ENCODE measurements at places on chromosomes 3 and 15.
A peak's percentile ranks its signal among the peaks of the same experiment; 100 is the strongest.

GRCh38 chr15:59590027-59590426, 21.6 kb upstream of the GCNT3 start:
- no peak for DNase-seq

DNA sequence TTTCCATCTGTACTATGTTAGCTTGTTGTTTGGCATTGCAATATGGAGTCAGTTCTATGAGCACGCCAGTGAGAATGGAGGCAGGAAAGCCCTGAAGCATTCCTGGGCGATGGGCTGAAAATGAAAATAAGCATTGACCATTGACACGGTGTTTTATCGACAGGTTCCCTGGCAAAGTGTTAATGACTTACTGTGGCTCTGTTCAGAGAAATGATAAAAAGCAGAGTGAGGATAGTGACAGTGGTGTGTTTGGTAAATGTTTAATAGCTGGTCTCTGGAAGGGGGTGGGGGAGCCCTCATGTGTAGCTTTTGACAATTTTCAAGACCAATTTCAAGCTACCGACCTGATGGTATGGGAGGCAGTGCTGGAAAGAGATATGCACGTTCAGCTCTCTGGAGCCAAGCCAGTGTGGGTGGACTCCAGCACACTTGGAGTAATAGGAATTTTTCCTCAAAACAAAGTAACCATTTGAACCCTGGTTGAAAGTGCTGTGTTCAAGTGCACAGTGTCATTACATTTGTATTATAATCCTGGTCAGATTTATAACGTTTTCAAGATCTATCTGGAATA, 341.7 kb upstream of the ROBO2 start:
- no peak for DNase-seq

- no peak for DNase-seq
Measured at GRCh38 chr3:38480930-38481329, 15.2 kb upstream of the EXOG start.

DNA sequence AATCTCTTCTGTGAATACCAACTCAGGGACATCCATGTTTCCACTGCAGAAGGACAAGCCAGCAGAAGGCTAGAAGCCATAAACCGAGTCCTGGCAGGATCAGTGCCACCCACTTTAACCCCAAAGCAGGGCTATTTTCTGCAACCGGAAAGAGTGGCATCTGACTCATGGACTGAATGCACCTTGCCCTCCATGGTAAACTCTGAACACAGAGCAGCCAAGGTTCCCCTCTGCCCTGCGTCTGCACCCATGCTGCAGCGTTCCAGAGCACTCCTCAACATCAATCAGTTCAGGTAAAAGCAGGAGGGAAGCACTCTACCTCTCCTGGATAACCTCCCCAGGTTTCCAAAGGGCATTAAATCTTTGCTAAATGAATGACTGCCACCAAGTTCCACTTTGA, 801 bp upstream of the NGRN start:
- DNase-seq = peak; percentile 77

DNA sequence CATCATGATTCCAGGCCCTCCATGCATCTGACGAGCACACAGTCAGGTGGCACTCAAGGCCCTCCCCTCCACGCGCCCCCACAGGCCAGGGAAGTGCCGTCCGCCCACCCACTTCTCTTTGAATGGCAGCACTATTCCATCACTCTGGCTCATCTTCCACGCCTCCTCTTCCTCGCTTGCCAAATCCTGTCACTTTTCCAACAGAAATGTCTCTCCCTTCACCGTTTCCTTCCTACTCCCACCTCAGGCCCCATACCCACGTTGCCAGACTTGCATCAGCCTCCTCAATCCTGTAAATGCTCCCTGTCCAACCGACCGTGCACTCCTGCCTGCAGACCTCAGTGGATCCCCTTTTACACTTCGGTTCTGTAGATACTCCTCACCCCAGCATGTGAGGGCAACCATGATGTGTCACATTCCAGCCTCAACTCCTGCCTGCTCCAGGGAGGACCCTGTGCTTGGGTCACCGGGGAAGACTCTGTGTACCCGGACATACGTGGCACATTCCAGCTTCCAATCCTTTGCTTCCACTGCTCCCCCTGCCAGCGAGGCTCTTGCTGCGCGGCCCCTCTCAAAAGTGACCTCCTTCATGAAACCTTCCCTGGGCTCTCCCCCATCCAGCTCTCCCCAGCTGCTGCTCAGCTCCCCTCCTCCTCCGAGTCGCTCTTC, 29.6 kb downstream of the ADCY5 start:
- no peak for DNase-seq

DNA sequence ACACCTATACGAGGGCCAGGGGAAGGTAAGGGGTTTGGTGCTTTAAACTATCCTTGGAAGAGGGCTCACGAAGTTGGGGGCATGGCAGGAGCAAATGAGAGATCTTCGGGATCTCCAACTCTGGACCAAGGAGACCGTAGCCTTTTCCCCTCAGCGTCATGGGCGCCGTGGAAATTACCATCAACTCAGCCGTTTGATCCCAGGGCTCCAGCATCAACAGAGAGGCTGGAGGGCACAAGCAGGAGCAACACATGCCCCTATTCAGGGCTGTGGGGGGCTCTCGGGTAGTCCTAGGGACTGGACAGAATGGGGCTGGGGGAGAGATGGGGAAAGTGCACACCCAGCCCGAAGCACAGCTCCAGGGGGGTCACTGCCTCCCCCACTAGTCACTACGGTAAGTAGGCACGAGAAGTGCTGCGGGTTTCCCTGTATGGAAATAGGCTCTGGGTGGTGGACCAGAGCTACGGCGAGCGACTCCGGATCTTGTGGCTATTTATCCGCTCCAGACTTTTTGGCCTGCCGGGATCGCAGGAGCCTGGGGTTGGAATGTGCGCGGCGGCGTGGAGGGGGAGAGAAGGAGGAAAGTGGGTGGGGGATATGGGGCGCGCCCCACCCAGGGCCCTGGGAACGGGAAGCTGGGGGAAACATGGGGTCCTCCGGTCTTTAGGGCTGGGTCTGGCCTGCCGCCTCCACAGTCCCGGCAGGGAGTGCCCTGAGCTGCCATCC, 539 bp upstream of the LAMB2 start:
- peak; percentile 85 for DNase-seq

DNA sequence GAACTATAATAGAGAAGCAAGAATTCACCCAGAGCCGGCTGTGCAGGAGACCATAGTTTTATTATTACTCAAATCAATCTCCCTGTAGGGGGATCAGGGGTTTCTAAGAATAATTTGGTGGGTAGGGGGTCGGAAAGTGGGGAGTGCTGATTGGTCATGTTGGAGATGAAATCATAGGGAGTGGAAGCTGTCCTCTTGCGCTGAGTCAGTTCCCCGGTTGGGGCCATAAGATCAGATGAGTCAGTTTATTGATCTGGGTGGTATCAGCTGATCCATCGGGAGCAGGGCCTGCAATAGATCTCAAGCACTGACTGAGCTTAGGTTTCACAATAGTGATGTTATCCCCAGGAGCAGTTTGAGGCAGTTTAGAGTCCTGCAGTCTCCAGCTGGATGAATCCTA, 97.0 kb upstream of the SNRPN start:
- DNase-seq = no peak

GRCh38 chr15:96362755-96363651, 32.5 kb downstream of the NR2F2 start:
- DNase-seq = no peak

GRCh38 chr3:81549831-81550230, 211.6 kb downstream of the GBE1 start:
- no peak for DNase-seq

- no peak for DNase-seq
Measured at GRCh38 chr3:71854096-71854495, 69.1 kb upstream of the PROK2 start.

DNA sequence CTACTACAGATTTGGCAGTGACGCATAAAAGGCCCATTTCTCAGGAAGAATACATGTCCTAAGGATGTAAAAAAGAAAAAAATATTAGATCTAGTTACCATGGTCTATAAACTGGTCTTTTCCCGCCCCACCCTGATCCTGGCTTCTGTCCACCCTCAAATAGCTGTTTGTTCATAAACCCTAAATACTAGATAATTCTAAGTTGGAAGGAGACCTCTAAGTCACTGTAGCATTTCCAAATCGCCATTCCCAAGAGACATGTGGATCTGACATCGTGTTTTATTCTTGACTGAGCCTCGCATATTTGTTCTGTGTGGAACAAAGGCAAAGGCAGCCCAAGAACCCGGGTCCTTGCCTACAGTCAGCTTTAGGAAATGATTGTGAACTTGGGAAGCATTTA, 49.0 kb downstream of the LMCD1 start:
- DNase-seq = no peak

All from LoVo (cell line).